ENCODE measurements at places on chromosomes 2 and 18.

GRCh38 chr2:52335727-52336126 is 1303.8 kb upstream of the NRXN1 start:
- DNase-seq, result no peak

DNA sequence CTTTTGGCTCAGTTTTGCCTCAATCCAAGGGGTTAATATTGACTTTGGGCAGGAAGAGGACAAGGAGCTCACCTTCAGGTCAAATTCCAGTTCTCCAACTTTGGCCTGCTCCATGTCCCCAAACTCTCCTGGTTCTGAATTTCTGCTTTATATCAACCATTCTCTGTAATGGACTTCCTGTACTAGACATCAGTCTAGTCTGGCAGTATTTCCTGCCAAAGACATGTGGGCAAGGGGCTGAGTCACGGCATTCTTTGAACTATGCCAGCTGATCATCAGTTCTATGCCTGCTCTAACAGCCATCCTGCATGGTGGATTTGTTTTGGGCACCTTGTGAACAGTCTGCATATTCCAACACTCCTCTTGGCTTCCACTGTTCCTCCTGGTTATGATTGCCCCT is 199.4 kb downstream of the ZEB2 start:
- DNase-seq, result peak; percentile 67

DNA sequence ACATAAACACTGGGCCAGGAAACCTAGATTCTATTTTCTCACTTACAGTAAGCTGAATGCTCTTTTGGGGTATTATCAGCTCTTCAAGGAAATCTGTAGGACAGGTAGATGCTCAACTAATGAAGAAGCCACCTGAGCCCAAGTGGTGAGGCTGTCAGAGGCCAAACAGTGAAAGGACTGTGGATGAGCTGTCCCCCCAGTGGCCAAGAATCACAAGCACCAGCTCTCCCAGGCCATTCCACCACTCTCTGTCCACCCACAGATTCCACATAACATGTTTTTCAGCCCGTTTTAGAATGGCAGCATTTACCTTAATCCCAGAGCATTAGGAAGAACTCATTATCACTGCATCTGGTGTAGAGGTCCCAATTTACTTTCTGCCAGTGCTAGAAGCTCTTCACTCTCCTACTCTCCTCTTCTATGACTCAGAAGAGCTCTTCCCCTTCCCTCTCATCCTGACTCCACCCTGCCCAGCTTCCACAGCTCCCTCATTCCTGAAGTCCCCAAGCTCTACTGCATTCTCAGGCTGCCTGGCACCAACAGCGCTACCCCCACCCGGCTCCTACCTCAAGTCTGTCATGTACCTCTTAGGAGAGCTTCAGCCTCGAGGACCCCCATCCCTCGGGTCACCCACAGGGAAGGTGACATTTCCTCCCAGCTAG is 43.8 kb upstream of the GORASP2 start:
- DNase-seq, result no peak

DNA sequence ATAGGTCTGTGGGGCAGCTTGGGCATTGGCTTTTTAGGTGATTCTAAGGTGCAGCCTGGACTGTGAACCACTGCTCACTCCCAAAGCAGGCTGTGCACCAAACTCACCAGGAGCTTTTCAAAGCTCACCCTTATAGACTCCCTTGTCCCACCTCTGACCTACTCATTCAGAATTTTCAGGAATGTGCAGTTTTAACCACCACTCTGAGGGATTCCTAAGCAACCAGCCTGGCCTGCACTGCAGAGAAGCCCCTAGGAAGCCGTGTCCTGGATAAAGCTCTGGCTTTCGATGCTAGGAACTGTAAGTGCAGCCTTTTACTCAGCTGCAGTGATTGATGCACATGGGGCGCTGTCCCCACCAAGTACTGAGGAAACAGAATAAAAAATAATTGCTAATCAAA is 33.0 kb downstream of the MRO start:
- no peak for DNase-seq

DNA sequence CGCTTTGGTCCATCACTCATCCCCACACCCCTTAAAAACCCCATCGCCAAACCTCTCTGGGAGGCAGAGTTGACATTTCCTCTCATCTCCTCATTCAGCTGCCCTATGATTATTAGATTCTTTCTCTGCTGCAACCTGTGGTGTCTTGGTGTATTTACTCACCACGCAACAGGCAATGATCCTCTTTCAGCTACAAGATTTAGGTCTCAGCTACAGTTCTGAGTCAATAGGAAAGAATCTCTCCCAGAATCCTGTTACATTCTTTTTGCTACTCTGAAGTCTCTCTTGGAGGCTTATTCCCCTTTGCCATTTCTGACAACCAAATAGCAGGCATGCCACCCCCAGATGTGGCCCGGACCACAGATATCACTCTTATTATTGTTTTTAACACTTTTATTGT is 468.3 kb upstream of the GYPC start:
- DNase-seq, result no peak

- no peak for DNase-seq
These were observed 50.8 kb upstream of the CXCR4 start for GRCh38 chr2:136168720-136169119.

DNA sequence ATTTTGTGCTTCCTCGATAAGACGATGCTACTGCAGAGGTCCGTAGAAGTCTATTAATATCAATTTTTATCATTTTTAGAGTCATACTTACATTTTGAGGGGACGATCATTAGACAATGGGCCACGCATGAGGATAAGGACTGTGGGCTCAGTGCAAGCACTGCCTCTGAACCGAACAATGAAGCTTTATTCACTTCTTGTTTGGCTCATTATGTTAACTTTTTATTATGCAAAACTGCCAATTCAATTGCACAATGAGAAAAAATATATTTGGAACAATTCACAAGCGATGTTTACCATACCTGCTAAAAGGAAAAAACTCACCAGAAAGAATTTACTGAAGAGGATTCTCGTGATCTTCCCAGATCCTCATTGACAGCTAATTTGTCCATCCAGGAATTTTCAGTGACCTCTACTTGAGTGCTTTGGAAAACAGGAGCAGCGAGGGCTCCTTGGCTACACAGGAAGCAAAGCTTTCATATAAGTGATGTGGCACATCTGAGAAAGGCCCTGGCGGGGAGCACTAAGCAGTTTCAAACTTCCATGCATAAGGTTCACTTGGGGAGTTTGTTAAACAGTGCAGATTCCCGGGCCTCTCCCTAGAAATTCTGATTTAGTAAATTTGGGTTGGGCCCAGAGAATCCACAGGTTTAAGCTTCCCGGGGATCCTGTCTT is 13.3 kb upstream of the CAPN13 start:
- DNase-seq, result no peak

DNA sequence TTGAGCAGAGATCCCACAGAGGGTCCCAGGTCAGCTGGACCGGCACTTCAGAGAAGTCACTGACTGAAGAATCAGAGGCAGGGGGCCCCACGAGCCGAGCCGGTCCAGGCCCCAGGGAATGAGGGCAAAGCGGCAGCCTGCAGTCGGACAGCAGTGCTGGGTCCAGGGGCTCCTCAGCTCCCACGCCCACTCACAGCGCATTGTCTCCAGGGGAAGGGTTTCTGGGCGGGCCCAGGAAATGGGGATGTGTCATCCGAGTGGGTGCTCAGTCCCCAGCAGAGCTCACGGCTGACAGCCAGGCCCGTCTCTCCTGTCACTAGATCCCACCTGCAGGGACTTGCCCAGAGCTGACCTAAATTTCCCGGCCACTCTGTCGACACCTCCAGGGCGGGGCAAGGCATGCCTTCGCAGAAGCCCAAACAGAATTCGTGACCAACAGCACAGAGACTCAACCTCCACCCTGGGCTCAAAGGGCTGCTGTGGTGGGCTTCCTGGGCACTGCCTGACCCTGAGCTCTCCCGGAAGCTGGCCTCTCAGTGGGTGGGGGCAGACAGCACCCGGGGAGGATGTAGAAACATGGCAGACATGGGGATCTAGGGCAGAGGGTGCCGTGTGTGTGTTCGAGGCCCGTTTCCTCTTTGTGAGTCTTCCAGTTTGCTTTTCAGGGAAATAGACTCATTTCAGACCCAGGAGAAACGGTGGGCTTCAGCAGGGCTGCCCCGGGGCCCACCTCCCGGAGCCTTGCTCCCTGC is 42.1 kb upstream of the TAF1B start:
- DNase-seq, result peak; percentile 38

DNA sequence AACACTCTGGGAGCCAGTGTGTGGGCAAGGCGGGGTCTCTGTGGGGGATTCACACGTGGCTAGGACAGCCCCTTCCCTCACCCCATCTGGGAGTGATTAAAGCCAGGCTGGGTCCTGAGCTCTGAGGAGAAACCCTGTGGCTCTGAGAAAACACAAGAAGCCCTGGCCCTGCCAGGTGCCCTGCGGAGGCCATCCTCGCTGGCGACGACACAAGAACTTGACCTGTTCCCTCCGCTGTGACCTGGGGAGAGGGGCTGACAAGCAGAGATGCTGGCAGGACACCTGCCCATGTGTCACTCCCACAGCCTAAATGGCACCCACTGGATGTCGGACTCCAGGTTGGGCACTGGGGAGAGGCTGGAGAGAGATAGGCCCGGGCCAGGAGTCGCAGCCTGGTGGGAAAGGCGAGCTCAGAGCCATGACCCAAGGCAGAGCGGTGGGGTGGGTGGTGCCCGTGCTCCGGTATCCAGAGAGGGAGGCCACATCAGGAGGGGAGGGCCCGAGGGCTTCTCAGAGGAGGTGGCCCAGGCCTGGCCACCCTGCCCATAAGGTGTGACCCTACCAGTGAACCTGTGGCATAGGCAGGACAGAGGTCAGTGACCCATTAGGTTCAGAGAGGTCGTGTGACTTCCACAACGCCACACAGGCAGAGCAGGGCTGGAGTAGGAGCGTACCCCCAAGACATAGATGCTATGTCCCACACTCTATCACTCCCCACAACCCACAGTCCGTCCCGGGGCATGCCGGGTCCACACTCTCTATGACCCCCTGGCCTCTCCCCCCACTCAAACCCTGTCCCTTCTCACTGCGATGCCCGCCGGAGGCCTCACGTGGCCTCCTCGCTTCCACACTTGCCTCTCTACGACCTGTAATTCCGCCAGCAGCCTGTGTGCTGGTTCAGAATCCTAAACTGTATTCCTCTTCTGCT is 59.4 kb upstream of the HPCAL1 start:
- DNase-seq, result no peak

DNA sequence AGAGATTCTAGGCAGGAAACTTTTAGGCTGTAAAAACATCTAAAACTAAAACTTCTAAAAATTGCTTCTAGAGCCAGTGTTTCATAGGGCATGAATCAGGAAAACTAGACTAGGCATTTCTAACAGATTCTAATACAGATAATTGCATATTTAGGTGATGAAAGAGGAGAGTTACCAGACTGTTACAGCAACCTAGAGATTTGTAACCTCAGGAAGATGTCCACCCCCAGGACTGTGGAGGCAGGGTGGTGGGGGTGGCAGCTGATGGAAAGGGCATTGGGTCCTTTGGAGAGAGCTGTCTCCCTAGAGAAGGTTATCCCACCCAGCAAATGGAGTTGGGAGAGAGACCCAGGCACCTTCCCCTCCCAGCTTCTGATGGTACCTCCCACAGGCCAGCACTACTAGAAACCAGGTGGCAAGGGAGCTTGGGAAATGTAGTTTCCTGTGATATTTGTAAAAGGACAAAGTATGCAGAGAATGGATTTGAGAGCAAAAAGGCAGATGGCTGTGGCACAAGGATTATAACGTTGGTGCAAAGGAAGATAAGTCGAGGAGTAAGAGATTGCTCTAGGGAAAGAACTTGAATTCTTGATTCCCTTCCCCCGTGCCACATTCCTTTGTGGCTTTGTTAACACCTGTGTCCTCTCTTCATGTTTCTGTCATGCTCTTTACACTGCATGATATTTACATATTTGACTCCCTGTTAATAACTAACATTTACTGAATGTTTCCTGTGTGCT is 75.6 kb upstream of the MGAT5 start:
- no peak for DNase-seq

DNA sequence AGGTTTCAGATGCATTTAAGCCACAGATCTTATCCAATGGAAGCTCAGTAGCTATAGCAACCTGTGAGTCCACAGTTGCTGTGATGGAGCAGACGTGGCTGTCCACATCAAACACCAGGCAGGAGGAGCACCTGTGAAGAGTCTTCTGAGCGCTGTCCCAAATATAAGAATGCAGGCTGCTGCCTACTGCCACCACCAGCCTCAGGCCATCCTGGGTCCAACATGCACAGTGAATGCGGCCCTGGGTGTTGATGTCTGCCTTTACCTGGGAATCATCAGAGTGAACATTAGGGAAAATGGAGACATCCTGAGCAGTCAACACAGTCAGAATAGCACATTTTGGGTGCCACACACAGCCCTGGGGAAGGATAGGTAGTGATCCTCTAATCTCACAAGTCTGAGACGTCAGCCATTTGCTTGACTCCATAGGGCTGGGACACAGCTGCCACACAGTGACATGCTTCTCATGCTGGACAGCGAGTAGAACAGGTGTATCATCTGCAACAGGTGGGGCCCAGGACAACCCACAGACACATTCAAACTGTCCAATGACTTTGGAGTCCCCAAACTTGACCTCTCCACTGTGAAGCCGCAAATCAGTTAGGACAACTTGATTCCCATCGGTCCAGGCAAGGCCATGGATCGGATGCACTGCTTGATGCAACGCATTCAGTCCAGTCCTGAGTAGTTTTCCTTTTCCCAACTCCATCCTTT is 8.2 kb downstream of the WDCP start:
- no peak for DNase-seq
